ENCODE measurements at places on chromosomes 12 and 14. TPM values are rescaled to one million over a fixed set of nuclear protein-coding genes. Genes with fewer than 3 reads are reported as not detected.

Gene FOXN4
- not detected for total RNA-seq

Gene ALDH1L2
- 13.8 TPM for total RNA-seq

Gene CCDC175
- not detected for total RNA-seq

Gene HOXC12
- not detected for total RNA-seq

Gene CLEC6A
- not detected for total RNA-seq

Gene DIO3
- total RNA-seq: not detected

Gene PPM1A
- total RNA-seq: 11.3 TPM

Gene DEGS2
- total RNA-seq: not detected

Gene PLA2G1B
- not detected for total RNA-seq

Gene DEPDC4
- 4.2 TPM for total RNA-seq

Gene ADAMTS20
- total RNA-seq: not detected

Gene SLC41A2
- total RNA-seq: 10.9 TPM

Gene RDH12
- not detected for total RNA-seq

Gene TMEM119
- 232 TPM for total RNA-seq

Gene TECPR2
- total RNA-seq: 5.0 TPM

Gene PRICKLE1
- 5.3 TPM for total RNA-seq

Gene TEX52
- total RNA-seq: not detected

Gene SMOC1
- total RNA-seq: not detected

Gene RASSF9
- under 0.01 TPM for total RNA-seq

Gene SDR9C7
- total RNA-seq: not detected

Gene LGR5
- not detected for total RNA-seq

Gene IL31
- total RNA-seq: not detected

Gene GUCY2C
- total RNA-seq: not detected

Gene DPY19L2
- 5.4 TPM for total RNA-seq

Gene KCNC2
- total RNA-seq: not detected

Gene POTEG
- total RNA-seq: 0.29 TPM

Gene PPP2R5C
- 97.2 TPM for total RNA-seq

Gene AGAP2
- total RNA-seq: 0.72 TPM

Gene KRT78
- total RNA-seq: 0.36 TPM

Gene PTPN21
- total RNA-seq: 7.4 TPM

Gene SERPINA4
- total RNA-seq: not detected

Gene TPPP2
- not detected for total RNA-seq

Gene SLC25A47
- total RNA-seq: not detected

Gene SMIM10L1
- total RNA-seq: 10.2 TPM

Gene RNASE1
- 2.2 TPM for total RNA-seq

Gene PLEKHG3
- total RNA-seq: 1.8 TPM

Gene PRIMA1
- 0.24 TPM for total RNA-seq

Gene GARIN6
- not detected for total RNA-seq

Measured in RPMI7951 (cell line).